ENCODE measurements at places on chromosomes 7 and 10. TPM values are rescaled to one million over a fixed set of nuclear protein-coding genes. Genes with fewer than 3 reads are reported as not detected.

CABCOCO1 gene
- 5.5 TPM for total RNA-seq

TMEM229A gene
- total RNA-seq = 4.6 TPM

TBC1D12 gene
- total RNA-seq = 66.2 TPM

EN2 gene
- total RNA-seq = 0.23 TPM

ATRNL1 gene
- 592 TPM for total RNA-seq

PLPP4 gene
- total RNA-seq = 29.1 TPM

LRRN3 gene
- total RNA-seq = 140 TPM

SEMA3D gene
- 10.1 TPM for total RNA-seq

TMEM184A gene
- under 0.01 TPM for total RNA-seq

CRYGN gene
- total RNA-seq = not detected

FOXP2 gene
- 94.6 TPM for total RNA-seq

GSTK1 gene
- total RNA-seq = 46.1 TPM

NPTX2 gene
- total RNA-seq = 32.1 TPM

RADIL gene
- 6.2 TPM for total RNA-seq

CFAP70 gene
- 6.0 TPM for total RNA-seq

CYP26A1 gene
- 2.1 TPM for total RNA-seq

LBX1 gene
- total RNA-seq = not detected

GSAP gene
- 9.9 TPM for total RNA-seq

LRRD1 gene
- 0.92 TPM for total RNA-seq

MYL10 gene
- total RNA-seq = not detected

Data from diencephalon (tissue), 1 donor.